ENCODE measurements at places on chromosomes 11 and 22.

- no peak for DNase-seq
These were observed 6.9 kb downstream of the RAB3IL1 start for GRCh38 chr11:61910187-61911127.

GRCh38 chr22:45320357-45320976 lies 10.7 kb downstream of the FAM118A start:
- DNase-seq, result no peak

DNA sequence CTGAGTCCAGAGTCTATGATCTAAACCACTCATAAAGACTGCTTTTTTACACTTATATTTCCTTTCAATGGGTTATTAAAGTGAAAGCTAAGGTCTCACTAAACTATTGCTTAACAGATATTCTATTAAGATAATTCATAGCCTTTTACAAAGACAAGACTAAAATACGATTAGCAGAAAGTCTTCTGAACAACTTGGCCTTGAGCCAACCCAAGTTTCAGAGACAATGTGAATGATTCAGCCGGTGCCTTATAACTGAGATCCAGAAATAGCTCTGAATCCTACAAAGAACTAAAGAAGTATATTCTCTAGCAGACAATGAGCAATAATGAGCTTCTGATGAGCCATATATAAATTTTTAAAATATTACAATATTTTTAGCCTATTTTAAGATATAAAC lies 41.5 kb upstream of the CARD18 start:
- DNase-seq, result no peak

GRCh38 chr11:25734591-25735211 lies 597.2 kb upstream of the ANO3 start:
- DNase-seq, result no peak

DNA sequence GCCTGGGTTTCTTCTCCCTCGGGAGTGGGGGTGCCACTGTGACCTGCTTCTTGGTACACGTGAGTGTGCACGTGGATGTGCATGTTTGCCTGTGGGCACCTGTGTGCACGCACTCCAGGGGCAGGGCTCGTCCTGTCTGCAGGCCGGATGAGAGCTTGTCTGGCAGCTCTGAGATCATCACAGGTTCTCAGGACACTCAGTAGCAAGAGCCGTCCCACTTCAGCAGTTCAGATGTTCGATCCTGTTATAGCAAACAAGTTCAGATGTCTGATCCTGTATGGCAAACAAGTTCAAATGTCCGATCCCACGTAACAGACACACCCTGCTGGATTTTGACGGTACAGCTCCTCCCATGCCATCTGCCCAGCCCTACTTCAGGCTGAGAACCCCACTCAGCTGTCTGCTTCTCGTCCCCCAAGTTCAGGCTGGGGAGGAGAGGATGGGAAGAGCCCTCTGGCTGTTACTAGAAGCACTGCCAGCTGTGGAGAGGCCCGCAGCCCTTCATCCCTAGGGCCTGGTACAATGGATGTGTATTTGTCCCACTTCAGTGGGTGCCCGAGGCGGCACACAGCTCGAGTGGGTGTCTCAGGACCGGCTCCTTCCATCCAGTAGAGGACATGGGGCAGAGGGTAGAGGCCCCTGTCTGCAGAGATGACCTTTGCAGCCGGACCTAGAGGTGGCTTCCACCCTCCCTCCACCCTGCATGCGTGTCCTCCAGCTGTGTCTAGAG lies 1126.9 kb downstream of the BRD1 start:
- DNase-seq, result no peak

- no peak for DNase-seq
These were observed 82.9 kb downstream of the KIRREL3 start for GRCh38 chr11:126917531-126918204.

GRCh38 chr22:19118329-19118880 lies 3.8 kb downstream of the DGCR2 start:
- DNase-seq, result no peak

DNA sequence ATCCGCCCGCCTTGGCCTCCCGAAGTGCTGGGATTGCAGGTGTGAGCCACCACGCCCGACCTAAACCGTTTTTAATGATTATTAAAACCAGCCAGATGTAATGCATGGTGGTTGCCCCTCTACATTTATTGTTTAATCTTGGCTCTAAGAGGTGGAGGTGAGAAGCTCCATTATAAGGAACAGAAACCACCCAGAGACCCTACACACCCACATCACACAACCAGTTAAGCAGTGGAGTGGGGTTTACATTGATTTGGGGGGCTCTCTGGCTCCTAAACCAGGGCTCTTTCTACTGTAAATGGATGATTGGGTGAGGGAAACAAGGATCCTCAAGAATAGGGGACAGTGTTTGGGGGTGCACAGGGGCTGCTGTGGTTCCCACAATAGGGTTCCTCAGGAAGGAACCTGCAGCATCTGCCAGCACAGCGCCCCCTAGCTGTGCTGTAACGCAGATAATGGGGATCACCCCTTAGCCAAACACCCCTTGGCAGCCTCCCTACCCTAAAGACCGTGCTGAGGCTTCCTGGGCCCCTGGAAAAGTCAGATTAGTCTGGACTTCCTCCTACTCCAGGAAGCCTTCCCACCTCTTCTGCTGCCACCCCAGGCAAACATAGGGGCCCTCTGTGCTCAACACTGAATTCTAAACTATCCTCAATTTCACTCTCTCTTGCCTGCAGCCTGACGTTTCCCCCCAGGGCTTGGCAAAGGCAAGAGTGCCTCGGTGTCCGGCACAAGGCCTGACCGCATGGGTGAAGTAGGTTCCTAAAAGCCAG lies 2.4 kb downstream of the MPST start:
- DNase-seq, result no peak

GRCh38 chr11:109490953-109491635 lies 69.1 kb downstream of the C11orf87 start:
- no peak for DNase-seq

DNA sequence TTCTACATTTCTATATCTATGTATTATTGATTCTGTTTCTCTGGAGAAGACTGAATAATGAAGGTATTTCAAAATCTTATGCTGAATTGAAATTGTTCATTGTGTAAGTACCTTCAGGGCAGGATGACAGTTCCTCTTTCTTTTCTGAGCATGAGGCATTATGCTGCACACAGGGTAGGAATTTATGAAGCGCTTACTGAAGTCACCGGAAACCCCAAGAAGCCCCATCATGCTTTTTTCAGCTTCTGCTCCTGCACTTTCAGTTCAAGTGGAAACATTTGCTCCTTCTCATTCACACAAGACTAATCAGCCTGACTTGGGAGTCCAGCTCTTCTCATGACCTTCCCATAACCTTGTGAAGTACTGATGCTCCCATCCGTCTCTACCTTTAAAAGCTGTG lies 314.7 kb upstream of the SORL1-AS1 start:
- no peak for DNase-seq
